ENCODE measurements at places on chromosomes 16 and 17.

DNA sequence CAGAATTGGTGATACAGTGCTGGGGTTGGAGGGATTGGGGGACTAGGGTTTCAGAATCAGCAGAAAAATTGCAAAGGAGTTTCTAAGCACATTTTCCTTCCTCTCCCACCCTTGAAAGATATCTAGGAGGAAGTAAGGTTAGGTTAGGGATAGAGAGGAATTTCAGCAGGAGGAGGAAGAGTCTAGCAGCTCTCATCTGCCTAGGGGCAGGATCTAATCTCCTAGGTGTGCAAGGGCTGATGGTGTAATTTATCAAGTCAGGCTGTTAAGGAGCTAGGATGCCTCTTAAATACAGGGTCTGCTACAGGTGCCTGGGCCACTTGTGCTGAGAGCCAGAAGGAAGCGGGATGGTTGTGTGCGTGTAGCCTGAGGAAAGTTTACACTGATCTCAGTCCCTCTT lies 1.8 kb upstream of the HNF1B start:
- no peak for DNase-seq

GRCh38 chr17:417691-418420 lies 65.2 kb upstream of the RPH3AL start:
- DNase-seq: no peak

DNA sequence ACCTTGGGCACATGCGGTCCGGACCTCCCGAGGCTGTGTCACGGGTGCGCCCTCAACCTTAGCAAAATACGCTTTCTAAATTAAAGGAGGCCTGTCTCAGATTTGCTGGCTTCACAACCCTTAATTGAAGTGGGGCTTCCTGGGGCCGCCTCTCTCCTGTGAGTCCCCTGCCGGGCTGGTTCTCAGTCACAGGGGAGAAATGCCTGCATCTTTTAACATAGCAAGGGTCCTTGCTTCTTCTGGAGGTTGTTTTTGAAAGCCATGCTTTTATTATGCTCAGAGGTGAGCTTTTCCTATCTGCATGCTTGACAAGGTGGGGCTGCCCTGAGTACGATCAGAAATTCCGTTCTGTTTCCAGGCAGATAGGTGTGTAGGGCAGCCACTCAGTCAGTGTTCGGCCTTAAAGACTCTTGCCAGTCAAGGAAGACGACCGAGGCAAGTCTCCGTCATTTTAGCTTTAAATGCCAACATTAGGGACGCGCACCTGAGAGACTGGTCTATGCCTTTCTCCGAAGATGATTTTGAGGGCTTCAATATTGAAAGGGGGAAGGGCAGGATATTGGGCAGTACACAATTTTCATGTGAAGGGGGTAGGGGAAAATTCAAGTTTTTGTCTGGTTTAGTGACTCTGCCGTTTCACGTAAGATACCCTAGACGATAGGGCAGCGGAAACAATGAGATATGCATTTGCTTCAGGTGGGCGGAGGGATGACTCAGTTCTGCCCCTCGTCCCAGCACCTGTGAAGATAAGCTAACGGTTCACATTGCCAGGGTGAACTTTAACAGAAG lies 5.5 kb upstream of the SLC7A5 start:
- peak; percentile 81 for DNase-seq

GRCh38 chr17:81456798-81457197 lies 55.8 kb downstream of the ACTG1 start:
- DNase-seq: no peak

DNA sequence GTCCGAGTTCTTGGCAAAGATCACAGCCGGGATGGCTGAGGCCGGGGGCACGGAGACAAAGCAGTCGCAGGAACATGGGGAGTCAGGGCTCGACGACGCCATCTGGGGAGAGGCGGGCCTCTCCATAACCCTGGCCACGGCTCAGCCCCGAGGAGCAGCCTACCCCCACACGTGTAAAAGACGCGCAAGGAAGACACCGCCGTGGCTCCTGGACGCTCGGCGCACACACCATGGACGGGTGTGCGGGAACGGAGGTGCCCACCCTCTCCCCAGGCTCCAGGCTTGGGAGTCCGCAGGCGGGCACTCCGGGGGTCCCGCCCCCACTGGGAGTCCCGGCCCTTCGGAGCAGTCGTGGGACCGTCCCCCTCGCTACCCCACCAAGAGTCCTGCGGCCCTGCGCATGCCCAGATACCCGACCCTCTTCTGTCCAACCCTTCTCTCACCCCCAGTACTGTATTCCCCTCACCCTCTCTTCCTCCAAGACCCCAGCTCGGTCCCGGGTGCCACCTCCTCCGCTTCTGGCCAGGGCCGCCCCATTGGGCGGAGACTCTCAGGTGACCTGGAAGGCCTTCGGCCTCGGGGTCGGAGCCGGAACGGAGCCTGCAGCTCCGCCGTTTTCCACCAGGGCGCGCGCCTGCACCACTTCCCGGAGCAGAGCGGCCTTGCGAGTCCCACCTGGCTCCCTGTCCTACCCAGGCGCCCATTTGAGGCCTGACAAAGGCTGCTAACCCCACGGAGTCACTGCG lies at the start of gene SCRN2:
SCRN2 (minus strand) TSS at position 532 of the 746 bp plus-strand sequence; CDS start at position 102, 430 bp downstream.
- DNase-seq: peak; percentile 76

DNA sequence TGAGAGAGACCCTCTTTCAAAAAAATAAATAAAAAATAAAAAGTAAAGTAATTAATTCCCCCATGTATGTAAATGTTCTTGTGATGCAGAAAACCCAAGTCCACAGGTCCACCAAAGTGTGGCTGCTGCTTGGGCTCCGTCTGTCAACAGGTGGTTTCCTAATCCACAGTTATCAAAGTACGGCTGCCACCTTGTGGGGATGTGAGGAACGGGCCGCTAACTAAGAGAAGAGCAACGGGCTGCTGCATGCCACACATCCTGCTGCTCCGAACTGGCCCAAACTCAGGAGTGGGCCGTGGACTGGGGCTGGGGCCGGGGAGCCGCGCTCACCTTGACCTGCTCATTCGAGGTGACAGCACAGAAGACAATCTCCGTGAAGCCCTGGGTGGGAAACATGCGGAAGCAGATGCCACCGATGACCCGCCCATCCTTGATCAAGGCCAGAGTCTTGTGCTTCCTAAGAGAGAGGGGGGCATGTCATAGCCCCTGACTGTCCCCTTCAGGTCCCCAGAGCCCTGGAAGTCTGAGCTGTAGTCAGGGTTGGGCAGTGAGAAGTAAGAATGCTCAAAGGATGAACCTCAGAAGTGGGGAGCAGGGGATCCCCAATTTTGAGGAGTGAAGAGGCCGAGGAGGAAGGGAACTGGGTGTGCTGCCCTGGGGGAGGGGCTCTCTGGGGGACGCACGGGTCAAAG lies 4.3 kb downstream of the KAT2A start:
- peak; percentile 71 for DNase-seq

GRCh38 chr17:36591434-36592315 lies at the start of gene DHRS11:
Gene DHRS11, plus strand, starts transcription at chr17:36591879. Its CDS starts 131 bp downstream, at chr17:36592010.
- DNase-seq: peak; percentile 54

DNA sequence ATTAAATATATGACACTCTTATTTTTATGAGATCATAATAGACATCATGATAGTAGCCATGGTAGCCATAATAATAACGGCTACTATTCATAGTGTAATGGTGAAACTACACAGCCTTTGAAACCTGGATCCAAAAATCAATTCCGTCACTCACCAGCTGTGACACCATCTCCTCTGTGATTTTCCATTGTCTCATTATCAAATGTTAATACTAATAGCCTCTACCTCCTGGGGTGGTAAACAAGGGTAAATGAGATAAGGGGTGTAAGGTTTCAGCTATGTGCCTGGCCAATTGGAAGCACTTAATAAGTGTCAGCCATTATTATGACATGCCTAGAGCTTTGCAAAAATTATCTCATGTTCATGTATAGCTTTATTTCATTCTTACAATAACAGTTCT lies 88.6 kb downstream of the CACNG3 start:
- no peak for DNase-seq

- no peak for DNase-seq
These were observed 23.9 kb downstream of the CCDC102A start for GRCh38 chr16:57512296-57513001.

DNA sequence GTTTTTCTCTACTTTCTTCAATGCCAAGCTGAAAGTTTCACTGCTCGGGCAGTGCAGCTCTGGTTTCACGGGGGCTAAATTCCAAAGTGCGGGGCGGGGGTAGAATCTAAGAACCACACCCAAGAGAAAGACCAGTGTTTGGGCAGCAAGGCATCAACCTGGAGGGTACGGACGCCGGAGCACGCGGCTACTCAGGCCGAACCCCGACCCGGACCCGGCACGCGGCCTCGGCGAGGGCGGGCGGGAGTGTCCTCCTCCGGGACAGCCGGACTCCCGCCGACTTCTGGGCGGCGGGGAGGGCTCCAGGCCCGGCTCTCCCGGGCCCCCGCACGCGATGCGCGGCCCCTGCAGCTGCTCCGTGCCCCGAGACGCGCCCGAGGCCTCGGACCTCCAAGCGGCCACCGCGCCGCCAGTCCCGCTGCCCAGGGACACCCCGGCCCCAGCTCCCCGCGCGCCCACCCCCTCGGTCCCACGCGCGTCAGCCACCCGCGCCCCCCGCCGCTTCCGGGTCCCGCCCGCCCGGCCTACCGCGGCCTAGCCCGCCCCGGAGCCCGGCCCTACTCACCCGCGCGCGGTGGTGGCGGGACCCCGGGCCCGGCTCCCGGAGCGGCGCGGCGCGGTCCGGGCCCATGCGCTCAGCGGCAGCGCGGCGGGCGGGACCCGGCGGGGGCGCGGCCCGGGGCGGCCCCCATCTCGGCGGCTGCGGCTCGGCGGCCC lies 561 bp downstream of the AXIN1 start:
- DNase-seq: no peak

- no peak for DNase-seq
These were observed 76.0 kb downstream of the MYH11 start for GRCh38 chr16:15780805-15781204.

DNA sequence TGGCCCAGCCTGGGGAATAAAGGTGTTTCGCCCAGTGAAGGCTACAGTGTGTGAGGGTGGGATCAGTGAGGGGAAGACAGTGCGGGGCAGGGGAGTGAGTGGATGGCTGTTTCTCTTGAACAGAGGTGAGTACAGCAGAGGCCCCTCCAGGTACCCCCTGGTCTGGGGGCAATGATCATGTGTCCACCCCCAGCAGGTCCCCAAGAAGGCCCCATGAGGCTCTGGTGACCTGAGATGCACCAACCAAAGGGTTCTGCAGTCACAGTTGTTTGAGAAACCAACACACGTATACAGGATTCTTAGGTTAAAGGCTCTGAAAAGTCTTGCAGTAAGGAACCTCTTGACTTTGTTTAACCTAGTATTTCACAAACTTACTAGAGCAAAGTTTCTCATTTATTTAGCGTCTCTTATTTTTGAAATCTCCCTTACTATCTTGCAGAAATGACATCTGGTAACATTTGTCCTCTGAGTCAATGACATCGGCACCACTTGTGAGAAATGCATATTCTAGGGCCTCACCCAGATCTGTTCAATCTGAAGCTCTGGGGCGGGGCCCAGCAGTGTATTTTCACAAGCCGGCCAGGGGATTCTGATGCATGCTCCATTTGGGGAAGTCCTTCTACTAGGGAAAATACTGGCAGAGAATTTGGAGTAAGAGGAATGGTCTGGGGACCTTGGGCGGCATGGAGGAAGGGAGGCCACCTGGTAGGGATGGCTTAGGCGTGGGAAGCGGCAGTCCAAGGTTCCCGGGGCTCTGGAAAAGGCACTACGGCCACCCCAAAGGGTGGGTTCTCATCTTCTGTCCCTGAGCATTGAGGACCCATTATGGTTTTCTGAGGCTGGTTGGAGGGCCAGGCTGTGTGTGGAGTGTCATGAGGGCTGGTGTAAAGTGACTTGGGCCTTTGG lies 217.3 kb downstream of the NTN1 start:
- no peak for DNase-seq

DNA sequence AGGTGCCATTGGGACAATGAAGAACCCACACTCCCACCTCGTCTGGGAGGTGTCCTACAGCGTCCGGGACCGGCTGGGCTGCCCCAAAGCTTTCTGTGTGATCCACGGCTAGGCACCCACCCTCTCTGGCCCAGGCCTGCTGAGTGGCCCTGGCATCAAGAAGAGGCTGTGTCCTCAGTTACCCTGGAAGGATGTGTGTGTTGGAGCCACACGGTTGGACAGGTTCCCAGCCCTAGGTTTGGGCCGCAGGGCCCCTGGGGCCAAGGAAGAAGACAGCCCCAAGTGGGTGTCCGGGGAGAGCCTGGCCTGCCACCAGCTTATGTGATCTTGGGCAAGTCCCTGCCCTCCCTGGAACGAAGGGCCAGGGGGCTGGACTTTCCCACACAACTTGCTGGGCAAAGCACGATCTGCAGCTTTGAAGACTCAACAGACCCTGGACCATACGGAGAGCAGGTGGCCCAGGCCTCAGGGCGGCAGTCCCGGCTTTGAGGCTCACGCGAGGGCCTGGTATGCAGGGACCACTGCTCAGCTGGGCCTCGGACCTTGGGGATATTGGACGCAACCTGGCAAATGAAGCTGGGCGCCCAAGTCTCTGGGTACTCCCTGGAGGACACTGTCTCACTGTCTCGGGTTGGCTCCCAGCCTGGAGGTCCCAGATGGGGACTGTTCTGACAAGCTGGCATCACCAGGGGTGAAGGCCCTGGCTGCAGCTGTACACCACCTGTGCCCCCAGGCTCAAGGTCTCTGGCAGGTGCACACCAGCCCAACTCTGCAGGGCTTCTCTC lies 17.5 kb downstream of the MYBBP1A start:
- DNase-seq: no peak

DNA sequence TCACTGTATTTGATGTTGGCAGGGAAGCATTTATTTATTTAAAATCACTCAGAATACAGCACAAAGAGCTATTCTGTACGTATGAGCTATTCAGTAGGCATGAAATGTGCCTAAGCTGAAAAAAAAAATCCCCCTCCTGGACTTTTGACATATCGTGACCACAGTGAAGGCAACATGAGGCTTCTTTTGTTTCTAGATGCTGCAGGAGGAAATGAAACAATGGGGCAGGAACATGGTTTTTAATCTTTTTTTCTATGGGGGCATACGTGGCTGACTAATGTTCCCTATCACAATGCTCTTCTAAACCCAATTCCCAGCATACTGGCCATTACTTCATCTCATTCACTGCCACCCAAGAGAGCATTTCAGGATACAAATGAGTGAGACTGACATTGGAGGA lies 191.0 kb upstream of the PMFBP1 start:
- no peak for DNase-seq

- no peak for DNase-seq
These were observed 7.1 kb upstream of the RAB40C start for GRCh38 chr16:582614-583331.

DNA sequence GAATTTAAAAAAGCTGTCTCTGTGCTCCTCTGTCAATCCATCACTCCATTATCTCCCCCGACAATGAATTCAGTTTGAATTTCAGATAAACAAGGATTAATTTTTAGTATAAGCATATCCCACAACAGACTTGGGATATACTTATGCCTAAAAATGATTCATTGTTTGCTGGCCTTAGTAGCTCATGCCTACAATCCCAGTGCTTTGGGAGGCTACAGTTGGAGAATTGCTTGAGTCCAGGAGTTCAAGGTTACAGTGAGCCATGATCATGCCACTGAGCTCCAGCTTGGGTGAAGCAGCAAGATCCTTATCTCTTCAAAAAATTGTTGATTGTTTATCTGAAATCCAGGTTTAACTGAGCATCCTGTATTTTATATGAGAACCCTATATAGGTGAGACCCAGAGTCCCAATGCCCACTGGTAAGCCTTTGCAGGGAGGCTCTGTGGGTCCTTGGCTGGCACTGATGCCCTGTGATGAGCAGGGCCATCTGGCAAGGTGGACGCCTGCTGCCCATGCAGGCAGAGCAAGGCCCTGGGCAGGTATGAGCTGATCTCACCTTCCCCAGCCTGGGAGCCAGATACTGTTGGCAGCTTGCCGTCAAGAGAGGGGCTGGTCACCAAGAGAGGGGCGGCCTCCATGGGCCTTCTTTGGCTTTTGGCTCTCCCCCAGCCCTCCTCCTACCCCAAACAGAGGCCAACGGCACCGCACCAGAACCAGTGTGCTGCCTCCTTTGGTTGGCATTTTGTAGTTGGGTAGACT lies 158.7 kb downstream of the SEC14L1 start:
- DNase-seq: no peak
